Naive thymus-derived CD4-positive, alpha-beta T cell (primary cell): ENCODE measurements at places on chromosomes 6 and 20.

- DNase-seq = no peak
Observed at GRCh38 chr6:128114164-128114563, 213.3 kb upstream of the THEMIS start.

GRCh38 chr6:122407712-122408111, 8.3 kb downstream of the HSF2 start:
- DNase-seq = no peak

GRCh38 chr20:14860410-14860814, 523.0 kb upstream of the FLRT3 start:
- no peak for DNase-seq

DNA sequence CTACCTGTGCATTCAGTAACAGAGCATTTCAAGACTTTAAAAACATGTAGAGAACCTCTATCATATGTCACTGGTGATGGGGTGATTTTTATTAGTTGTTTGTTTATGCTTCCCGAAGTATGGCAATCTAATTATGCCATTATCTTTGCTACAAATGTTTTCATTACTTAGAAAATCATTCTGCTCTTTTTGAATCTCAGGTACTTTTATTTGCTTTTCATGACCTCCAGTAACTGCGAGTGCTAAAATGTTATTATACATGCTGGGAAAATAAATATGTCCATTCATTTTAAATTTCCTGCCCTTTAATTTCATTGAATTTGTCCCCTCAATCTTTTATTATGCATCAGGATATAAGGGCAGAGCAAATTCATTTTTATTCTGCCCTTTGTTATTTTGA, 515.7 kb downstream of the NKAIN2 start:
- DNase-seq = no peak

DNA sequence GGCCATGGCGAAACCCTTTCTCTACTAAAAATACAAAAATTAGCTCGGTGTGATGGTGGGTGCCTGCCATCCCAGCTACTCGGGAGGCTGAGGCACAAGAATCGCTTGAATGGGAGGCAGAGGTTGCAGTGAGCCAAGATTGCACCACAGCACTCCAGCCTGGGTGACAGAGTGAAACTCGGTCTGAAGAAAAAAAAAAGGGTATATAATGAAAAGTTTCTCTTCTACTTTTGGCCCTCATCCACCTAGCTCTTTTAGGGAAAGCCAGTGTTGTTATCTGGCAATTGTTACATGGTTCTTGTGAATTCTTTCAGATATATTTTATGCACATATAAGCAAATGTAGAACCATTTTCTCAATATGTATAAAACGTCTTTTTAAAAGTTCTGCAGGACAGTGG, 19.0 kb downstream of the KIF3B start:
- DNase-seq = no peak

DNA sequence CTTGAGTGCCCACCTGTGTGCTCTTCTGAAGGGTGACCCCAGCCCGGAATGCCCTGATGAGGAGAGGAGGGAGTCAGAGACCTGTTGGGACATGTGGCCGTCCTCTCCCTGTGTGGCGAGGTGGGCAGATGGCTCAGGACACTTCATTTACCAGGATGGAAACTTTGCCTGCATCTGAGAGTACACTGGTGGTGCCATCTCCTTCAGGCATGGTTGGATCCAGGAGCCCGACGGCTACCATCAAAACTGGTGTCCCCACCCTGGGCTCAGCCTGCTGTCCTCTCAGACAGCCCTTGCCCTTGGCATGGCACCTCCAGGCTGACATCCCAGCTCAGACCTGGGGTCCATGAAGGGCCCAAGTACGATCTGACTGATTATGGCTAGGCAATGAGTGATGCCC, 7.0 kb upstream of the OSBPL2 start:
- no peak for DNase-seq

DNA sequence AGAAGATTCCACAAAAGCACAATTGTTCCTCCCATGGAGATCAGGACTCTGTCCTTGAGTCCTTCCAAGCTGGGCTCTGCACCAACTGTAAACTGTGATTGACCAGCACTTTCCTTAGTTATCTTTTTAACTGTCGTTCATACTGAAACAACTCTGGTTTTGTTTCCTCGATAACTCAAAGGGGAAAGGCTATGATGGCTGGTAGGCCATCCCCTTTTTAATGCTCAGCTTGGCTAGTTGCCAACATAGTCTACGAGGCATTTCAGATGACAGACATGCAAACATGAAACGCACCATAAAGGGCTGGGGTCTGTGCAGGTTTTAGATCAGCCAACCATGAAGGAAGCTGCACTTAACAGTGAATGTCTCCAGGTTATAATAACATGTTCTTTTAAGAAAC, 497.1 kb upstream of the ARID1B start:
- DNase-seq = no peak
